ENCODE measurements at places on chromosomes 11 and 22.

GRCh38 chr11:104154296-104154695 is 9.7 kb downstream of the PDGFD start:
- DNase-seq: no peak

- DNase-seq: no peak
These were observed 55.9 kb downstream of the PPP6R2 start for GRCh38 chr22:50398831-50399648.

DNA sequence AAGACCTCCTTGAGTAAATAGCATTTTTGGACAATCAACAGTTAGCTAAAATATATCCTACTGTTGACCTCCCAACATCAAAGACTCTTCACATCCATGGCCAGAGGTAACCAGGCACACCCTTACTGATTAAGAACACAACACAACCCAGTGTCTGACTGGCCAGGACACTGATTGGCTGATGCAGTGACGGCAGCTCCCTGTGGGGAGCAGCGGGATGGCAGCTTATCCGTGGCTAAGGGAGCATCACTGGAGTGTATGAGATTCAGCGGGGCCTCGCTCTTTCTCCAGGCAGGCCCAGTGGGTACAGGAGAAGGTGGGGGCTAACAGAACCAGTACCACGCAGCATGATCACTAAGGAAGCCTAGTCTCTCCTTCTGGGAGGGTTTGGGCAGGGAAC is 10.3 kb upstream of the IL2RB start:
- no peak for DNase-seq

DNA sequence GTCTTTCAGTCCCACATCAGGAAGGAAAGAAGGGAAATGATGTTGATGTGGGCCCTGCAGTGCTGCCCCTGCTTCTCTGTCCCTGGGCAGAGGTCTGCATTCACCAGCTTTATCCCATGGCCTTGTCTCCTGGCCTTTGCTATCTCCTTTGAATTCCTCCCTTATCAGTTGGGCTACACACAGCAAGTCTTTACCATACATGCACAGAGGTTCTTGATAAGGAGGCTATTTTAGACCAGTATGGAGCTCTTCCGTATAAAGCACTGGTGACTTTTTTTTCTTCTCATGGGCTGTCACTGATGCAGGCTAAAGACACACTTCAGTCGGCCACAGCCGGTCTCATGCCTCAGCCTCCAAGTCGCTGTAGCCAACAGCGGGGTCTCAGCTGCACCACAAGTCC is 20.2 kb downstream of the MYO18B start:
- no peak for DNase-seq

DNA sequence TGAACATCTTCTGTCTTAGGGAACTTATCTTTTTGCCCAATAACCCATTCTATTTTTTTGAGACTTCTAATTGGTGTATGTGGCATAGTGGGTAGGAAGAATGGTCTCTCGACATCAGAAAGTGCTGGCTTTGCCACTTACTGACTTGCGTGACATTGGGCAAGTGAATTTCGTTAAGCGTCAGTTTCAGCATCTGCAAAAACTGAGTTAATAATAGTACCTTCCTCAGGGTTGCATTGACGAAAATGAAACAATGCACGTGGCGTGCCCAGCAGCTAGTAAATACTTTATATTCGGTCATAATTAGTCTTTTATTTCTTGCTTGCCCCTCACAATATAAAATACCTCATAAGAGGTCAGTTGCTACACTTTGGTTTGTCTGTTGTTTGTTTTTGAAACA is 12.5 kb upstream of the GRIK4 start:
- no peak for DNase-seq
